ENCODE measurements at places on chromosomes 16 and 17.

DNA sequence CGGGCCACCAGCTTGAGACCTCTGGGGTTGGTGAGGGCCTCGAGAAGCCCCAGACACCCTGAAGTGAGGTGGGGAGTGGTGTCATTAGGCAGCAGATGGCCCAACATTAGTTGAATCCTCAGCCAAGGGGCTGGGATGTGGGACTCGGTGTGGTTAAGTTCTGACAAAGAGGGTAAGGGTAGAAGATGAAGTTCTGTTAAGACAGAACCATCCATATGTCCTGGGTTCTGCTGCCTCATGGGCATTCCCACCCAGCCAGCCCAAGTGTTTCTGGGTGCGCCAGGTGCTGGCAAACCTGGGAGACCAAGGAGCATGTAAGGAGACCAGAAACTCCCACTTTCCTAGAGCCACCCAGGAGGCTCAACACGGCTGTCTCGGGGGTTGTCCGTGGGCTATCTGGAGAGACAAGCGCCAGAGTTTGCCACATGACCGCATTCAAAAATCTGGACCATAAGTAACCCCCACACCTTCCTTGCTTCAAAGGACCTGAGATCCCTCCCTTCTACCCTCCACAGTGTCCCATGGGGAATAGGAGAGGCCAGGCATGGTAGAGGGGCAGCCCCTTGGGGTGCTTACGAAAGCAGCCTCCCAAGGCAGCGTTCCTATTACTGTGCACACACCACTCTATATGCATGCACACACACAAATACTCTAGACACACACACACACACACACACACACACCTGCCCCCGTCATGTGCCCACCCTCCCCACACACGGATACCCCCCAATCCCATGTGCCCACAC is 128.7 kb downstream of the C16orf78 start:
- DNase-seq, result no peak

- DNase-seq, result no peak
Measured at GRCh38 chr17:73940511-73940910, 263.0 kb upstream of the RPL38 start.

DNA sequence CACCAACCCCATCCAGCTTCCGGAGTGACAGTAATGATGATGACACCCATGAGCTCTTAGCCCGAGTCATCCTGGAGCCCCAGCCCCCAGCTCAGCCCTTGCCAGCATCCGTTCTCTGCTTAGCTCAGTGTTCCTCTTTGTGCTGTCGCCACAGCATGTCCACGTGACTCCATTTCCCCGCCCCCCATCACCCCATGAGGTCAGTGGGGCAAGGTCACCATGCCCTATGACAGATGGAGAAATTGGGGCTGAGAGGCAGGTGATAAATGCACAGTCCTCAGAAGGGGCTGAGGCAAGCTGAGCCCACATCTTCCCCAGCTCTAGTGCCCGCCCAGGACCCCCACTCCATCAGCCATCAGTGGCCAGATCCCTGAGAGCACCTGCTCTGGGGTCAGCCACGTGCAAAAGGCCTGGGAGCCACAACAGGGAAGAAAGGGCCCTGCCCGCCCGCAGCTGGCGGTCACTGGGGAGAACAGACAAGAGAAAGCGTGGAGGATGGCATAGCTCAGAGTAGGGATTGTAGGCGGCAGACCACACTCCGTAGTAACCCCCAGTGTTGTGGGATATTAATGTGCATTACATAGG is 17.1 kb downstream of the ITGB4 start:
- no peak for DNase-seq

- DNase-seq, result peak; percentile 33
Measured at GRCh38 chr17:7045492-7046126, 1.7 kb upstream of the SLC16A11 start.

GRCh38 chr17:63042256-63042812 is 76.3 kb downstream of the TANC2 start:
- DNase-seq, result no peak

- peak; percentile 8 for DNase-seq
Measured at GRCh38 chr16:64983963-64984362, 137.9 kb downstream of the CDH11 start.

- DNase-seq, result no peak
Measured at GRCh38 chr16:75733305-75734211, 7.3 kb upstream of the CPHXL start.

DNA sequence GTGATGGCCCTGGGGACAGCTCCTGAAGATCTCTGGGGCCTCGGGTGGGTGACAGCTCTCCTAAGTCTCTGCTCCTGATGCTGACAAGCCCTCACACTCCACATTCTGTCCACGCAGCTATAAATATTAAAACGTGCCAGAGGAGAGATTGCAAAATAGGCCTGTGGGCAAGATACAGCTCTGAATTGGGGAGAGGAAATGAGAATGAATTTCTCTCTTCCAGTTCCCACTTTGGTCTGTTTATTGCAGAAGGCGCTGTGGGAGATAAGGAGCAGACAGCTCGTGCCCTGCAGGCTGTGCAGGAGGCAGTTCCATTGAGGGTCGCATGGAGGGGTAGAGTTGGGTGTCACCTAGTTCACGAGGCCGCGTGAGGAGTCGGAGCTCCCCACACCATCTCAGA is 87.5 kb upstream of the SDK2 start:
- DNase-seq, result no peak

DNA sequence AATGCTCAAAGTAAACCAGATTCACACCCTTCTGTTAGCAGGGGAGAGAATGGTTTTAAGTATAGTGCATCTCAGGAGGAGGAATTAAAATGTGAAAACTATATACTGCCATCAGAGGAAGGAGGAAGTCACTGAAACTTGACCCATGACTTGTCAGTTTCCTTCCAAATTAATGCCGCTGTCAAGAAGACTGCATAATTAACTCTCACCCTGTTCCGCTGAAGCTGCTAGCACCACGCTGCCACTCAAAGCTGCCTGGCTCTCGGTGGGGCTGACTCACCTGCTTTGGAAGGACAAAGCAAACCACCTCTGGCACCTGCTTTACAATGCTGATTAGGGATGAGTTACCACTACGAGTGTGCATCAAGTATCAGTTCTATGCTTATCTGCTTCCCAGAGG is 37.8 kb upstream of the ULK2 start:
- no peak for DNase-seq

DNA sequence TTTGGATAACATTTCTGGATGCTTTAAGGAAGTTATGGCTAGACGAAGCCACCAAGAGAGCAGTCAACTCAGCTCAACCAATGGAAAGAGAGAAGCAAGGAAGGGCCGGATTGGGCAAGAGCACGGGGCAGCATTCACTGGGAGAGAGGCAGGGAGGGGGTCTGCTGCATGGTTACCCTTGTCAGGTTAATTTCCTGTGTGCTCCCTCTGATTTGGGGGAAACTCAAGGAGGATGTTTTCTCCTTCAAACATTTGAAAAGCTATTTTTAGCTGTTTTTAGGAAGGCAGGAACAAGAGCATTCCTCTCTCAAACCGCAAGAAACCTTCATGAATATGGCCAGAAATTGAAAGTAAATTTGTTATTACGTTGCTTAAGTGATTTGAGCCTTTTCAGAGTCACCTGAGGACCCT is 118.5 kb upstream of the ZFHX3 start:
- no peak for DNase-seq

DNA sequence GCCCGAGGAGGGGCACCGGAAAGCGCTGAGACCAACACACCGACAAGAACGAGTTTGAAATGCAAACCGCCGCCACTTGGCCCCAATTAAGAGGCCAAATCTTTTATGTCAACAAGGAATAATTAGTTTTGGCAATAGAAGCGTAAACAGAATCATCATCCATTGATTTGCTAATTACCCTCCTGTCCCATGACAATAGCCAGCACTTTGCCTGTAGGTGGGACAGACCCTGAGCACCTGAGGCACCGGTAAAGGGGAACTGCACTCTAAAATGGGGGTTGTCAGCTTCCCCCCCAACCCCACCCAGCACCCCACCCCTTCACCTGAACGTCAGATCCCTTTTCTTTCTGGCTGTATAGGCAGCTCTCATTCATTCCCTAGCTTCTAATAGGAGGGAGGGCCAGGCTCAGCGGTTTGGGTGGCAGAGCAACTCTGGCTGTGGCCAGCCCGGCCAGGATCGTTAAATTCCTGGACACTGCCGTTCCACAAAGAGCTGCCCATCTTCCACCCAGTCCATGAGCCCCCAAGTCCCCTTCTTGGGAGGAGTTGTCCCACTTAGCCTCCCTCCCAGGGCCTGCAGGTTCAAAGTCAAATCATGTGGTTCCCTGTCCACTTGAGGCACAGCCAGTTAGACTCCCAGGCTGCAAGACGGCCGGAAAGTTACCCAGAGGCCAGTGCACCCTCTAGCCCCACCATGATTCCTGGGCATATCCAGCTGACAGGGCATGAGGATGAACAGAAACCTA is 45.8 kb downstream of the WNT3 start:
- no peak for DNase-seq

- DNase-seq, result no peak
Measured at GRCh38 chr16:68281368-68282063, 17.2 kb downstream of the SLC7A6 start.

- DNase-seq, result no peak
Measured at GRCh38 chr17:47240806-47241205, 12.8 kb upstream of the ITGB3 start.

GRCh38 chr17:9258115-9259015 is 237.1 kb downstream of the NTN1 start:
- no peak for DNase-seq

DNA sequence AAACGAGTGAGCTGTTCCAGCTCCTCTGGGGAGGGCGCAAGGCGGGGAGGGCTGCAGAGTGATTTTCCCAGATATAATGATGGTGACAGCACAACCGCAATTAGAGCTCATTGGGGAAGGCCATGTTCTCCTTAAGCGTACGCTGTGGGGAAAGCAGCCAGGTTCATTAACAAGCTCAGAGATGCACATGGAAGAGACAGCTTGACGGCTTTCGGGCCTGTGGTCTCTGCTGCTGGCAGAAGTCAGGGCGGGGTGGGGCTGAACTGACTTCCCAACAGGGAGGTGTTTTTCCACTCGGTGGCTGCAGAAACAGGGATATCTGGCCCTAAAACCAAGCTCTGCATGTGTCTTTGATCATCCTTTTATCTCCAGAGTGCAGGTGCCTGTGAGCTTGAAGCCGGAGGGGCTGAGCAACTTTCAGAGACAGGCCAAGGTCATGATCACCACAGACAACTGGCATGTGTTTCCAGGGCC is 24.0 kb upstream of the CACNG1 start:
- no peak for DNase-seq

GRCh38 chr16:48160575-48160974 is 4.8 kb upstream of the ABCC12 start:
- no peak for DNase-seq

DNA sequence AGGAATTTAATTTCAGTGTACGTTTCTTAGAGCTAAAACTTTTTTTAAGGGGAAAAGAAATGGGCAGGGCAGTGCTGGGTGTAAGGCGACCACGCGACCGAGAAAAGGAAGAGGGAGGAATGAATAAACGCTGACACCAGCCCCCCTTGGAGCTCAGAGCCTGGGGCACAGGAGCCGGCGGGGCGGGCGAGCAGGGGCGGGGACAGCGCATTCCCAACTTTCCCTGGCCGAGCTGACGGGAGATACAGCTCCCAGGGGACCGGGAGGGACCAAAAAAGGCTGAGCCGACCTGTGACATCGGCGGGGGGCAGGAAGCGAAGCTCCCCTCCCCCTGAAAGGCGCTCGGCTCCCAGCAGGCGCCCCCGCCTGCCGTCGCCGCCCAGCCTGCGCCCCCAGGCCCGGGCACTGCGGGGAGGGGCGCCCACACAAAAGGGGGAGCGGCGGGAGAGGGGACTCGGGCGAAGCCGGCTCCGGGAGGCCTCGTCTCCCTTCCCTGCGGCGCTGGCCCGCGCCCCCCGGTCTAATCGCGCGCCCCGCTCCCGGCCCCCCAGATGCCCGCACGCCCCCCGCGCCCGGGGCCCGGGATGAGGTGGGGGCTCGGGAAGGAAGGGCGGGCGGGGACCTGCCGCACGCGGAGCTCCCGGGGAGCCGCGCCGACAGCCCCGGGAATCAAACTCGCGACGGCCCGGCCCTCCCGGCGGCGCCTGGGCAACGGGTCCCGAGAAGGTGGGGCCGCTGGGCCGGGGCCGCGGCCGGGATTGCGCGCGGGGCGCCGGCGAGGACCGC is 622 bp downstream of the CUEDC1 start:
- peak; percentile 62 for DNase-seq

GRCh38 chr16:10852286-10852685 is 24.7 kb upstream of the CIITA start:
- no peak for DNase-seq

GRCh38 chr17:29726715-29727252 is 104.1 kb upstream of the CORO6 start:
- no peak for DNase-seq

- no peak for DNase-seq
Measured at GRCh38 chr16:54873071-54873470, 57.6 kb upstream of the IRX5 start.

- DNase-seq, result no peak
Measured at GRCh38 chr16:15856182-15856581, 646 bp downstream of the MYH11 start.

DNA sequence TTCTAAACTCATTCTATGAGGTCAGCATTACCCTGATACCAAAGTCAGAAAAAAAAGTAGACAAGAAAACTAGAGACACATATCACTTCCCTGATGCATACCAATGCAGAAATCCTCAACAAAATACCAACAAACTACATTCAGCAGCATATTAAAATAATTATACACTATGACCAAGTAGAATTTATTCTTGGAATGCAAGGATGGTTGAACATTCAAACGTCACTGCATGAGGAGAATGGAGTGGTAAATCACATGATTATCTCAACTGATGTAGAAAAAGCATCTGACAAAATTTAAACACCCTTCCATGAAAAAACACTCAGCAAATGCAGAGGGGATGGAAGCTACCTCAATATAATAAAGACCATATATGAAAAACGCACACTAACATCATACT is 155.0 kb upstream of the KCNJ18 start:
- DNase-seq, result no peak

DNA sequence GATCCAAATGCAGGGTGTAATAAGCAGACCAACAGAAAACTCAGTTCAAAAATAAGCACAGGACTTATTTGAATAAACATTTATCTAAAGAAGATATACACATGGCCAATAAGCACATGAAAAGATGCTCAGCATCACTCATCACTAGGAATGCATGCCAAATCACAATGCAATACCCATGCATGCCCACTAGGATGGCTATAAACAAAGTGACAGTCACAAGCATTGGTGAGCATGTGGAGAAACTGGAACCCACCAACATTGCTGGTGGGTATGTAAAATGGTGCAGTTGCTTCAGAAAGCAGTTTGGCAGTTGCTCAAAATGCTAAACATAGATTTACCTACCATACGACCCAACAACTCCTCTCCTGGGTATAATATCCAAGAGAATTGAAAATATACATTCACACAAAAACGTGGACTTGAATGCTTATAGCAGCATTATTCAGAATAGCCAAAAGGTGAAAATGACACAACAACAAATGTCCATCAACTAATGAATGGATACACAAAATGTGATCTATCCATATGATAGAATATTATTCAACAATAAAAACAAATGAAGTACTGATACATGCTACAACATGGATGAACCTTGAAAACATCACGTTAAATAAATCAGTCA is 20.1 kb downstream of the UBE2O start:
- no peak for DNase-seq

- no peak for DNase-seq
Measured at GRCh38 chr16:30985401-30986128, 558 bp downstream of the HSD3B7 start.
